ENCODE measurements at places on chromosomes 4 and X. TPM values are rescaled to one million over a fixed set of nuclear protein-coding genes. Genes with fewer than 3 reads are reported as not detected.
A peak's percentile ranks its signal among the peaks of the same experiment; 100 is the strongest.

DNA sequence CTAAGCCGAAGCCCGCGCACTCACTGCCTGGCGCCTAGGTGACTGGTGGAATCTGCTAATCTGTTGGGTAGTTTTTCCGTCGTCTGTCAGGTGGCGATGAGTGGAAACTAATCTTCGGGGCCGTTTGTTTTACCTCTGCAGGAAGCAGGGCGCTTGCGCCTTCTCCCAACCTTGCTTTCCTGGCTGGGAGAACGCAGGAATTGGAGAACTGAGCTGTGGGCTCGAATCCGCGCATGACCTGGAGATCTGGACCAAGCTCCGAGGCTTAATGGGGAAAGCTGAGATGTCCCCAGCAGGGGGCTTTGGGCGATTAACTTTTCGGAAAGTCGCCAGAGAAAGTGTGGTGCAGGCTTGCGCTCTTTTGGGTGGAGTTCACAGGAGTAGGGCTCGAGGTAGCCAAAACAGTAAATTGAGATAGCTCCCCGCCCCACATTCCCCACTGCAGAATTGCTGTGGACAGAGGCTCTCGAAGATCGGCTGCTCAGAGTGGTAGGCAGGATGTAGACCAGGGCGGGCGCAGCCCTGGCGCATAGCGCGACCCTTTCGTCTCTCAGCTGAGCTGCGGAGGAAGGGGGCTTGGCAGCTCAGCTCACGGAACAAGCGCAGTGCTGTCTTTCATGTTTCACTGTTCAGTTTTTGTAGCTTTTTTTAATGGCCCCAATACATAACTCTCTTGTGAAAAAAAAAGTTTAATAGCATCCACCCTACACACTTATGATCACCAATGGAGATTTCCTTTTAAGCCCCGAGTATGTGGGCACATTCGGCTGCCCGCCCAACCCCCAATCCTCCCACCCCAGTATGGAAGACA, 2.7 kb upstream of the FGF5 start:
- no peak for DNase-seq

DNA sequence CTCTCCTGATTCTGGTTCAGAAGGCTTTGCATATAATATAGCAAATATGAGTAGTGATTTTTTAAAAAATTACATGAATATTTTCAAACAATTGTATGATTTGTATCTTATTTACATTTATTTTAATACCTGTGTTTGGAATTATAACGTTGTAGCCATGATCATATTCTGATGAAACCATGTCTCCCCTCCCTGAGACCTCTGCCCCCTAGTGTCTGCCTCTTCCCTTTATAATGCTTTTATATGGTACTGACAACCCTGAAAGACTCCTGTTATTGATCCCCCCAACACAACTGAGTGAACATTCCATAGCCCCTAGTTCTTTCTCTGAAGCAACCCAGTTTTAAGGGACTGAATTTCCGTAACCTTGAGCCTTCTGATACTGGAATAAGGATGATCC, 187.4 kb downstream of the SOX3 start:
- no peak for DNase-seq

GRCh38 chrX:118552121-118552900, 56.7 kb downstream of the DOCK11 start:
- DNase-seq, result peak; percentile 82

The OTC gene
- total RNA-seq, result not detected

The SPANXD gene
- total RNA-seq, result not detected

The PABPC1L2B gene
- total RNA-seq, result not detected

Measured in MCF 10A (cell line).